LHCN-M2 (cell line): ENCODE measurements at places on chromosomes 12 and 14.

DNA sequence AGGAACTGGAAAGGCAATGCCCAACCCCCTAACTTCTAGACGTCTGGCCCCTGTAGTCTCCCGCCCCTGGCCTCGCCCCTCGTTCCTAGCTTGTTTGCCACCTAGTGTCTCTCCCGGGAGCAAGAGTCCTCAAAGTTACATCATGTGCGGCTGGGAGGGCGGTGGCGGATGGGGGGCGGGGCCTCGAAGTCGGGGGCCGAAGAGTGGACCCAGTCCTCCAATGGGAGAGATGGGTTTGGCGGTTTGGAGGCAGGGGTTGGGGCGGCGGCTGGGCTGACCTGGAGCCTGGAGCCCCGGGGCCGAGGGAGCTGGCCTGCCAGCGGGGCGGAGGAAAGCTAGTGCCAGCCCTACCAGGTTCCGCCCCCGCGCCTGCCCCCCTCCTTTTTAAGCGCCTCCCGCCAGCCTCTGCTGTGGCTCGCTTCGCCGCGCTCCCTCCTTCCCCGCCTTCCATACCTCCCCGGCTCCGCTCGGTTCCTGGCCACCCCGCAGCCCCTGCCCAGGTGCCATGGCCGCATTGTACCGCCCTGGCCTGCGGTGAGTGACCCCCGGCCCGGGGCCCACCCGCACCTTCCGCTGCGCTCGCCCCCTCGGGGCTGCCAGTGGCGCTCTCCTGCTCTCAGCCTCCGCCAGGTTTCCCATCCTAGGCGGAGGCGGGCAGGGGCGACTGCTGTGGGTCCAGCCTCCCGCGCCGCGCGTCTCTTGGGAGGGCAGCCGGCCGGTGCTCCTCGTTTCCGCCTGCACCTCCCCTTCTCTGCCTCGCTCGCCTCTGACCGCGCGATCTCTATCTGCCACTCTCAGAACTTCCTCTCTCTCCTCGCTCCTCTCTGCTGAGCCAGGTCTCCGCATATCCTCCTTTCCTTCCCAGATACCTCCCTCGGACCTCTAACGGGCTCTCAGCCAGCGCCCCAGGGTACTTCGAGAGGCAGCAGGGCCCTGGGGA lies at the start of gene PCK2:
TSS of gene PCK2 (plus strand) at position 411 of the 940 bp plus-strand sequence. CDS start at position 506, 95 bp downstream.
- peak; percentile 70 for DNase-seq

DNA sequence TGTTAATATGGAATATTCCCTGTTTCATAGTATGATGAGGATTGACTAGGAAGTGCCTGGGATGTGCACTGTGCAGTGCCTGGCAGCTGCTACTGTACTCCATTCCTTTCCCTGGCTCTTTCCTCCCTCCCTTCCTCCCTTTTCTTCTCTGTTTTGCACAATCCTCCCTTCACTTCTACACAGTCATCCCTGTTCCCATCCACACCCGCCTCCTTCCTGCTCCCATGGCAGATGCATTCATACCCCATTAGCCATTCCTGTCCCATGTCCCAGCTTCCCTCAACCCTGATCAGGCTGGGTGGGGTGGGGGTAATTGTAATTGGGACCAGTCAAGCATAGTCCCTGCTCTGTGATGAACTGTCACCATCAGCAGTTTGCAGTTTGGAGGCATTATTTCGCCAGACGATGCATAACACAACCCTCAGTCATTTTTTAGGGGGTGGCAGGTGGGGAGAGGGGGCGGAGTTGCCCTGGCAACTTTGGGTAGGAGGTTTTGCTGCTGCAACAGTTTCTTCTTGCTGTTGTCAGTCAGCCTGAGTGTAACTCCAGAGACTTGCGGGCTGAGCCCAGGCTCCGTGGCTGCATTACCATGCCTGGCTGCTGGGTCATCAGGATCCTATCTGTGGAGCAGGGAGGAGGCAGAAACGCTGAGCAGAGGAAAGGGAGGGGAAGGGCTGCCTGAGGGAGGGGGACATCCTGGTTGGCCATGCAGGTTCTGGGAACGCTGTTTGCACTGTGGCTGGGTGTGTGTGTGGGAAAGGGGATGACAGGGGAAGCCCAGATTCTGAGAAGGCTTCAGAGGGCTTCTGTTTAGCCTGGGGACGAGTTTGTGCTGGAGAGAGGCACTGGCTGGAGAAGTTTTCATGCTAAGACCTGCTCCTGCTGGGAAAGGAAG lies 4.1 kb upstream of the KRT84 start:
- DNase-seq, result peak; percentile 51

DNA sequence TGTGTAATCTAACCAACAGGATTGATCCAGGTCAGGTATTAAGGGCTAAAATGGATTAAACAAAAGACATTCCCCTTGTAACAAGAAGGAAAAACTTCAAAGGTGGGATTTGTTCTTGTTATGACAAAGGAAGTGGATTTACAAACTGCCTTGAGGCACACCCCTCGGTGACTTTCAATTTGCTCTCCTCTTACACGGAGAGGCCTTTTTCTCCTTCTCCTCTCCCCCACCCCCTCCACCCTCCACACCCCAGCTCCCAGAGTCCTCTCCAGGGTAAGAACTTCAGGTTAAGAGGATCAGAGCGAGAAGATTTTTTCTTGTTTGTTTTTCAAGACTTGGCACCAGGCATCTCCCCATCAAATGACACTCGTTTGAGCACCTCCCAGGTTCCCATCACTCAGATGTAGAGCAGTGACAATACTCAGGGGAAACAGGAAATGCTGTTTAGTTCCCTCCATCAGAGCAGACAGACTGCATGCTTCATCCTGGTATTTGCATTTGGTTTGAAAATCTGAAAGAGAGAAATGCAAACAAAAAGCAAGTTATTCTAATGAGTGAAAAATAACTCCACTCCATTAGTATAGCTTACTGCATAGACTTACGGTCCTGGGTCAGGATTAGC lies 77.6 kb upstream of the TMEM260 start:
- no peak for DNase-seq

GRCh38 chr14:52951681-52952554 lies 1.1 kb upstream of the FERMT2 start:
- DNase-seq, result peak; percentile 85

DNA sequence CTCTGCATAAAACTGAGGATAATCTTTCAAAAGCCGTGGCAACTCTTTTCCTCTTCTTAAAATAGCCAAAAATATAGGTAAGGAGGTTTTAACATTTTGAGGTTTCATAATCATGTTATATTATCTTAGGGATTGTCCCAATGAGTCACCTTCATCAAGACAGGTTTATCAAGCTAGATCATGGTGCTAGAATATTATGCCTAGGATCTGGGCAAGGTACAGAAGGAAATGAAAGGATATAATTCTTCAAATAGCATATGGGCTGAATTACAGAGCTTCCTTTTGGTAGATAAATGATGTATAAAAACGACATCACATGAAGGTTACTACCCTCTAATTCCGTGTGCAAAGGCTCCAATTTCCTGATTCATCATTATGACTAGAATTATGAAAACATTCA lies 28.6 kb upstream of the TBC1D15 start:
- DNase-seq, result peak; percentile 4

GRCh38 chr14:58138031-58138713 lies 13.8 kb downstream of the ARMH4 start:
- no peak for DNase-seq

- no peak for DNase-seq
Measured at GRCh38 chr14:56400109-56400825, 179.3 kb upstream of the TMEM260 start.

DNA sequence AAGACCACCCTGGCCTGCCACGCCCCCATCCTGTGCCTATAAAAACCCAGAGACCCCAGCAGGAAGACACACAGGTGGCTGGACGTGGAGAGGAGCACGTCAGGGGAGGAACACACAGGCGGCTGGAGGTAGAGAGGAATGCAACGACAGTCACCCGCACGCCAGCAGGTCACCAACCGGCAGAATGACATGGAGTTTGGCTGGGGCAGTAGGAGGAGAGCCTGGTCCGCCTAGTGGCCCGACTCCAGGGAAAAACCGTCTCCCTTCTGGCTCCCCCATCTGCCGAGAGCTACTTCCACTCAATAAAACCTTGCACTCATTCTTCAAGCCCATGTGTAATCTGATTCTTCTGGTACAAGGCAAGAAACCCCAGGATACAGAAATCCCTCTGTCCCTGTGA lies 62.7 kb upstream of the KCNH3 start:
- no peak for DNase-seq
